Keratinocyte (primary cell): ENCODE measurements at places on chromosomes 11 and 22. TPM values are rescaled to one million over a fixed set of nuclear protein-coding genes. Genes with fewer than 3 reads are reported as not detected.

Gene AAMDC
- polyA plus RNA-seq: 15.8 to 22.4 TPM (median 22.0 TPM) in 3 replicates

DNA sequence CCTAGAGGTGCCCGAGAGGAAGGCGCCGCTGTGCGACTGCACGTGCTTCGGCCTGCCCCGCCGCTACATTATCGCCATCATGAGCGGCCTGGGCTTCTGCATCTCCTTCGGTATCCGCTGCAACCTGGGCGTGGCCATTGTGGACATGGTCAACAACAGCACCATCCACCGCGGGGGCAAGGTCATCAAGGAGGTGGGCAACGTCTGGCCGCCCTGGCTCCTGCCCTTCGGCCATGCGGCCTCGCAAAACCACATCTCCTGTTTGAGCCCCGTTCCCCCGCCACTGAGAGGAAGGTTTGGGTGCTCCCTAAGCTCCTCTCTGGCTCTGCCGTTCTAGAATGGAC, 3.4 kb downstream of the SLC17A6 start:
- DNase-seq: no peak

- DNase-seq: no peak
Measured at GRCh38 chr11:72673943-72674828, at the start of gene PDE2A. Gene PDE2A (minus strand): TSS chr11:72674422. CDS start chr11:72674207, 215 bp downstream.

DNA sequence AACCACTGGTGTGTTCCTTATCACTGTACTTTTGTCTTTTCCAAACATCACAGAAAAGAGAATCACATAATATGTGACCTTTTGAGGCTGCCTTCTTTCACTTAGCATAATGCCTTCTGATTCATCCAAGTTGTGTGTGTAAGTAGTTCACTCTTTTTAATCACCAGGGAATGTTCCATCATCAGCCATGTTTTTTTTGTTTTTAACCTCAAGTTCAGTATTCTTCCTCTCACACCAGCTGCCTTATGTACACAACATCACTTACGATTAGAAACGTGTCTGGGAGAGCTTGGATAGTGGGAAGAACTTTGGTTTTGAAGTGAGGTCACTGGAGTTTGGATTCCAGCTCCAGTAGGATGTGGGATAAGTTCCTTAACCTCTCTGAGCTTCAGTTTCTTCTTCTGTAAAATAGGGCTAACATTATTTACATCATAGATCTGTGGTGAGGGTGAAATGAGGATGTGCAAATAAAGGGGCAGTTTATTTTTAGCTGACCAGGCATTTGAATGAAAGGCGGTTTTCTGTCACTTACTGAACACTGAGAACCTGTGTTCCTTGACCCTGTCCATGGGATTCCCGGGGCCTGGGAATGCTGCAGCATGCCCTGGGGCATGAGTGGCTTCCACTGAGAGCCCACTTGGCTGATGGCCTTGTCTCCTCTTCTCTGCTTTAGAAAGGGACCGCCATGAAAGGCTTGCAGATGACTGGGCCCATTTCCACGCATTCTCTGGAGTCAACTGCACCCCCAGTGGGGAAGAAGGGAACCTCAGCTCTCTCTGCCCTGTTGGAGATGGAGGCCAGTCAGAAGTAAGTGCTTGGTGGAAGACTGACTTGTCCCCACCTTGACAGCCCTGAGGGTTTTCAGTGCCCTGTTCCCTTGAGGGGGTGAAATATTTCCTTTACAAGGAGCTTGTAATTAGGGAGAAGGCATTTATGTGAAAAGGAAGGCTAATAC, 92.6 kb downstream of the DEPDC5 start:
- no peak for DNase-seq

DNA sequence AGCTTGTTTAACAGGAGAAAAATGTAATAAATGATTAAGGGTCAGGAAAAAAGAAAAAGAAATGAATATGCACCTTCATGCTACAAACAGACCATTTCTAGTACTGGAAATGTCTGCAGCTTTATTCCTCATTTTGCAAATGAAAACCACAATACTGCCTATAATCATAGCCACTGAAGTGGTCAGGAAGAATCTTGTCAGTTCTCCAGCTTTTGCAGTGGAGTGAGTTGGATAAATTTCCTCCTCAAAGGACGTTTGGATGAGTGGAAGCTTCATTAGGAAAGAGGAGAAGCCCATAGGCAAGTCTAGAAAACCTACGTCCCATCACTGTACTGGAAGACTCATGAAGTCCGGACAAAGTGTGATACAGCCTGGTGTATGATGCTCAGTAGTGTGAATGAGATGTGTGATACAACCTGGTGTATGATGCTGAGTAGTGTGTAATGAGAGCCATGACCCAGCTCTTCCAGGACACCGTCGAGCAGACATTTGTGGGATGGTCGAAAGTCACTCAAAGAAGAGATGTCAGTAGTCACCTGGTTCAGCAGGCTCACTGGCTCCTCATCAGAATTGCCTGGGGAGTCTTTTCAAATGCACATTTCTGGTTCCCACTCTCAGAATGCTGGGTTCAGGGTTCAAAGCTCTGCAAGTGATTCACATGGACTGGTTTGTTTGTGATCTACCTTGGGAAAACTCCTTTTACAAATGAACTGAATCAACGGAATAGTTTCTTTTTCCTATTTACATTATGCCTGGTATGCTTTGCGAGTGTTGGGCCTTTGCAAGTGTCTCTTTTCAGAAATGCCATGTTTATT, 101.3 kb downstream of the PDHX start:
- DNase-seq: no peak
